ENCODE measurements at places on chromosomes 7 and 10.
A peak's percentile ranks its signal among the peaks of the same experiment; 100 is the strongest.

DNA sequence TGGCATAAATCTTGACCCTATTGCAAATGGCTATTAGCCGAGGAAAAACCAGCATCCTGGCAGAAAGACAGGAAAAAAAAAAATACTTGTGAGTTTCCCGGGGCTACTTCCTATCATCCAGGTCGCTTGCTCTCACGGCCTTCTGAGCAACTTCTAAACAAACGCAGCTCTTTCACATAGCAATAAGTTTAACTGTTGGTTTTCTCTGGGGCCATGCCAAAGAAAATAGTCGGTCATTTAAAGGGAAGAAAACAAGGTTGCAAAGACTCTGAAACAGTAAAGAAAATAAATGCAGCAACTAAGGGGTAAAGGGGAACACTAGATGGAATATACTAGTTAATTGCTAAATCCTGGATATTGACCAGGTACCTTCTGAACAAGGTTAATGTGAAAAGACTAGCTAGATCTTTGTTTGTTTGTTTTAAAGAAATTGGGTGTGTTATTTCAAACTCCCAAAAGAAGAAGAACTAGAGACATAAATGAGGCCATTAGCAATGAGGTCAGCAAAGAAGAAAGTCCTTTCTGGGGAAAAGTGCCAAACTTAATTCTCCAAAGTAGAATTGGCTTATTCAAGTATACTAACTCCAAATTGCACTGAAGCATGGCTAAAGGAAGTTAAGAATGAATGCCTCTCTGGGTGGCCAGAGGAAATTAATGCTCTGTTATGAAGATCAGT, 54.2 kb downstream of the SLC39A12 start:
- no peak for DNase-seq

- DNase-seq, result no peak
Observed at GRCh38 chr7:101688183-101688831, 59.2 kb upstream of the MYL10 start.

DNA sequence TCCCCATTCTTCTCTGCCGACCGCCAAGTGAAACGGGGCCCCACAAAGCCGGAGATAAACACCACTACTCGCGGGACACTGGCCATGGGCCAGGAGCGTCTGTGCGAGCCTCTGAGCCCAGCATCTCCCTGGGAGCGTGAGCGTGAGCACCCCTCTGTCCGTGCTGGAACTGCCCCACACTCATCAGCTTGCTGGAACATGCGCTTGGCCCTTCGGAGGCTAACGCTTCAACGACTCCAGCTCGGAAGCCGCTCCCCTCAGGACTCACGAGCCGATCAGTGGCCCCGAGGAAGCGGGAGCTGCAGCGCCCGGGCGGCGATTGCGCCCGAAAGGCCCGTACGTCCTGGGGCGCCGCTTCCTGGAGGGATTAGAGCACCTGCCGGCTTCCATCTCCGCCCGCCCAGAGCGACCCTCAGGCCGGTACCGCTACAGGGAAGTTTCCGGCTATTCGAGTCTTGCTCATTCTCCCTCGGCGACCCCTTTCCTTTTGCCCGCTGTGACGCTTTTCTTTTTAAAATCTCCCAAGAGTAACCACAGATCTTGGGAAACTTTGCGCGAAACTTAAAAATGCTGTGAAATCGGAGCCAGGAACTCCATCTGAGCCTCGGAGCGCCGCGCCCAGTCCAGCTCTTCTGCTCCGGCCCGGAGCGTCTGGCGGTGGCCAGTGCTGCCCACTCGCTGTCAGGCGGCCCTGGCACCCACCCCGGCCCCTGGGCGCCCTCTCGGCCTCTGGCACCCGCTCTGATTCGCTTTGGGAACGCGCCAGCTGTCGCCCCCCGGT, 1.0 kb downstream of the TLL2 start:
- peak; percentile 26 for DNase-seq

DNA sequence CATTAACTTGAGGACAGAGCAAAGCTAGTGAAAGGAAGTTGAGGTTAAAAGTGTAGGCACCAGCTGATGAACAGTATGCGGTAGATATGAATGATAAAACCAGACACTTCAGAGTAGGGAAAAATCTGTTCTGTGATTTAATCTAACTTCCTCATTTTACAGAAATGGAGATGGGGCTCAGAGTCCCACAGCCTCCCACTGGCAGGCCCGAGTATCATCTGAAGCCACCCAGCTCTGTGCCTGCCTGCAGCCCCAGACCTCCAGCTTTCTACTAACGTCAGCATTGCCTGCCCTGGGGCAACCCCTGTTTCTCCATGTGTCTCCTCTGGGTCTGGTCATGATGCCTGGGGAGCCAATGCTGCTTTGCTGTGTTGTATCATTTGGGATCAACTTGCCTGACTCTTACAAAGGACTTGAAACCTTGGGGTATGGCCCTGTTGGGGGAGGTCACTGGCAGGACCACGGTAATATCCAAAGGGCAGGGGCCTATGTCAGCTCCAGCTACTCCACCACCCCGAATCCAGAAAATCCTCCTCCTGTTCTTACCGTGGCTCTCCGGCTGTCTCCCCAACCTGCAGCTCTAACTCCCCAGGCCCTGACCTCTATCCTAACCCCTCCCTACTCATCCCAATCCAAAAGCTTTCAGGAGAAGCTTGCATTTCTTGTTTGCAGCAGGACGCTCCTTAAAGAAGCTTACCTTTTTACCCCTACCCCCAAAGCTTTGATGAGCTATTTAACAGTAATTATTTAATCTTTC, 56.2 kb upstream of the NPY start:
- no peak for DNase-seq

- no peak for DNase-seq
Observed at GRCh38 chr7:50405221-50405620, 44.9 kb downstream of the FIGNL1 start.

DNA sequence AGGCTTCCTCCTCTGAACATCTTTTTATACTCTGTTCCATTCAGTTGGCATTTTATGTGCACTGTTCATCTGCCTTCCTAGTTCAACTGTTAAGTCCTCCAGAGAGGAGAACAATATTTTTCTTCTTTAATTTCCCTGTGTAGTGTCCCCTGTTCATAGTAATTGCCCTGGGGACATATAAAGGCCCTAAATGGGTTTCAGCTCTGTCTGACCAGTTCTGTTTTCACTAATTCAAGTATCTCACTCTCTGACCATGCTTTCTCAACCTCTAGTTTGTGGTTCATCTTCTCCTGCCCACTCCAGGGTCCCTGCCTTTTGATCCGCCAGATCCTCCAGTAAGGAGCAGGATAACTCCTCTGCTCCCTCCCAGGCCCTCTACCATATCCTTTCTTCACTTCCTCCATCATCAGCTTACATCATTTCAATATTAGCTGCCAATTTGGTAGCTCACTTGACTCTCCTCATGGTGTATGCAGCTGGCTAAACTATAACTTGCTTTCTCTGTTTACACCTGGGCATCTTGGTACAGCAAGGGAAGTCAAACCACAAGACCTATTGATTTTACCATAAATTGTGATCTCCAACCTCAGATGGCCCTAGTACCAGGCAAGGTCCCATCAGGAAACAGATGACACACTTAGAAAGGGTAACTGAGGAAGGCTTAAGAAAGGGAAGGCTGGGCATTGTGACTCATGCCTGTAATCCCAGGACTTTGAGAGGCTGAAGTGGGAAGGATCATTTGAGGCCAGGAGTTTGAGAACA, 17.7 kb upstream of the C10orf67 start:
- no peak for DNase-seq

DNA sequence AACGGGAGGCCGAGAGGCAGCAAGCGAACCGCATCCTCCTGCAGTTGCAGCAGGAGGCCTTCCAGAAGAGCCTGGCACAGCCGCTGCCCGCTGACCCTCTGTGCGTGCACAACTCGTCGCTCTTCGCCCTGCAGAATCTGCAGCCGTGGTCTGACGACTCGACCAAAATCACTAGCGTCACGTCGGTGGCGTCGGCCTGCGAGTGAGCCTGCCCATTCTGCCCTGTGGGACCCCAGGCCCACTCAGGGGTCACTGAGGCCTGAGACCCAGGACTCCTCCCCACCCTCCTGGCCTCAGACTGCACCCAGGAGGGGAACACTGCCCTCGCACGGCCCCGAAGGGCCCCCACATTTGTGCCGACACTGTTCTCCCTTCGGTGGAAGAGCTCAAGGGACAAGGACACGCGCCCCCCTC, 5.6 kb downstream of the TLX1 start:
- DNase-seq, result no peak

- peak; percentile 75 for DNase-seq
Observed at GRCh38 chr10:98467506-98468318, 21.0 kb upstream of the HPS1 start.

DNA sequence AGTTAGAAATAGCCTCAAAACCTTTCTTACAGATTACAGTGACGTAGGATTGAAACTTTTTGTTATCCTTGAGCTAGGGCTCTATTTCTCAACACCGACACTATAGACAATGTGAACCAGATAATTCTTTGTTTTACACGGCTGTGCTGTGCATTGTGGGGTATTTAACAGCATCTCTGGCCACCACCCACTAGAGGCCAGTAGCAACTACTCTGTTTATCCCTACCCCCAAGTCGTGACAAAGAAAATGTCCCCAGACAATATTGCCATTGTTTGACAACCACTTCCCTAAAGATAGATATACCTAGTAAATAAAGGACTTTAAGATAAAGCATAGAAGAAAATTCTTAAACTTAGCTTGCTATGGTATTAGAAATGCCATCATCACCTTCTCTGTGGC, 359.6 kb downstream of the ARL4A start:
- no peak for DNase-seq

DNA sequence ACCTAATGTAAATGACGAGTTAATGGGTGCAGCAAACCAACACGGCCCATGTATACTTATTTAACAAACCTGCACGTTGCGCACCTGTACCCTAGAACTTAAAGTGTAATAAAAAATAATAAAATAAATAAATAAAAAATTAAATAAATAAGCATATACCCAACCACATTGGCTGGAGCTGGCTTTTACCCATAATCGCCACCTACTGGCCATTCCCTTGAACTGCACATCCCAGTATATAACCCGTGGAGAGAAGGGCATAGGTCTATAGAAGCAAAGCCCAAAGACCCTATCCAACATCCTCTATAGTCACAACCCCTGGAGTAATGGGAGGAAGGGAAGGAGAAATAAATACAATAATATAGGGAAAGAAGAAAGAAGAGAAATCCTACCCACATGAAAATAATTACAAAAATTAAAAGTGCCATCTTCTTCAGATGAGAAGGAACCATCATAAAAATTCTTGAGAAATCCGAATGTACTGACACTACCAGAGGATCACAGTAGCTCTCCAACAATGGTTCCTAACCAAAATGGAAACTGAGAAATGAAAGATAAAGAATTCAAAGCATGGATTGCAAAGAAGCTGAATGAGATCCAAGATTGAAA, 65.6 kb downstream of the TWIST1 start:
- DNase-seq, result peak; percentile 30

GRCh38 chr7:118195837-118196474, 12.0 kb downstream of the LSM8 start:
- DNase-seq, result peak; percentile 15

GRCh38 chr7:7554021-7554432, 12.7 kb upstream of the MIOS start:
- DNase-seq, result no peak

DNA sequence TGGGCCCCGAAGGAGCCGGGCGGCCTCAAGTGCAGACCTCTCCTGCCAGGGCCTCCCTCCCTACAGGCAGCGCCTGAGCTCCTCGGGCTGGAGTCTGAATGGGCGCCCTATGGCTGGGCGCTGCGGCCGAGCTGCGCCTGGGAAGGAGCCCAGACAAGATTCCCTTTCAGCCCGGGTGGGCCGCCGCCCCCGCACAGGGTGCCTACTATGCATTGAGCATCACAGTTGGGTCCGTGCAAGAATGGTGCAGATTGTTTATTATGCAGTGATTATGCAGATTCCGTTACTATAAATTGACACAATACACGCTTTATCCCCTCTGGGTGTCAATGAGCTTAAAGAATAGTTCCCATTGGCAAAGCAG, 77.2 kb upstream of the PDGFA start:
- DNase-seq, result no peak

GRCh38 chr10:125341611-125342010, 181.2 kb upstream of the CTBP2 start:
- DNase-seq, result no peak

DNA sequence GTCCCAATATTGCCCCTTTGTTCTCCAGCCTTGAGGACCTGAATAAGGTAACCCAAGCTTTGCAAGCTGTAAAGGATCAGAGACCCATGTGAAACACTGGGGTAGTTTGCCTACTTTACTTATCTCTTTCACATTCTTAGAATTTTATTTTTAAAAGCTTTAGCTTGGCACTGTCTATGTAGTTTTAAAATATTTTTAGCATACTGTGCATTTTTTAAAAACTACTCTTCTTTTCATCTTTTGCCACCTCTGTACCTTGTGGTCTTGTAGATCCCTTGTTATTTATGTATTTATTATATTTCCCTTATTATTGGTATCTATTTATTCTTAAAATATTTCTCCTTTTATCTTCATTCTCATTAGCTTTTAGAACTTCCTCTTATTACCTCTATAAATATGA, 12.0 kb upstream of the PTPRZ1 start:
- no peak for DNase-seq

DNA sequence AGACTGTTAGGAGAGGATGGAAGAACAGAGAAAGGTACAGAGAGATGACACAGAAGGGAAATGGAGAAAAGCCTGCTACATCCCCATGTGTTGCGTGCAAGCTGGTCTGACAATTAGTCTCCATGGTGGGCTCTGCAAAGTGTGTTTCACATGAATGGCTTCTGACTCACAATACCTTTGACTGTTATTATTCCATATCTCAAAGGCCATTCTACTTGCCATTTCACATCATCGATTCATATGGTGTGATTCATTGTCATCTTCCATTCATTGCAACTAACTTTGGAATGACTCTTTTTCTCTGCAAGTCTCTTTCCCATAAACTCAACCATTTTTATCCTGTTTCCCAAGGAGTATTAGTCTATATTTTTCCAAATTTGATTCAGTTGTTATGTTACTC, 208.9 kb upstream of the INHBA start:
- DNase-seq, result no peak

DNA sequence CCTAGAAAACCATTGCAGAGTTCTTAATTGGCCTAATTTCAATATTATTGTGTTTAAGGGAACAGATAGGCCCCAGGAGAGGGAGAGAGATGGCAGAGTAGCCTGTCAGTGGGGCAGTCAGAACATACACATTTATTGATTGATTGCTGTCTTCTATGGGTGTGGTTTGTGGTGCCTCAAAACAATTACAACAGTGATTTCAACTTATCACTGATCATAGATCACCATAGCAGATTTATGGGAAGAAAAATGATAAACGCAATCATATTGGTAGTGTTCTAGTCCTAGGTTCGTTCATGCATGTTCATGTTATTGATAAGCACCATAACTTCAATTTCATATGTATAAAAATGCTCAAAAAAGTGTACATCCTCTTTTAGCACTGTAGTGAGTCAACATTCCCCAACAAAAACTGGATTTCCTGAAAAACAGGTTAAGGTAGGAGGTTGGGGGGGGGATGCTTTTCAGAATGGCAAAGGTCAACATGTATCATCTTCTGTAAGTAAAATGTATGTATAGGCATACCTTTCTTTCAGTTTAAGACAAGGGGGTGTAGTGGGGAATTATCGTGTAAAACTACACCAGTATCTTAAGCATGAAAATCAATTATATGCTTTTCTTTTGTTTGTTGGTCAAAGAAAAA, 1.1 kb upstream of the TNKS2 start:
- no peak for DNase-seq

Measured in SHP77 (cell line).